ENCODE measurements at places on chromosomes 2 and 18. TPM values are rescaled to one million over a fixed set of nuclear protein-coding genes. Genes with fewer than 3 reads are reported as not detected.

Gene PSMA8
- total RNA-seq = 0.73 TPM

DNA sequence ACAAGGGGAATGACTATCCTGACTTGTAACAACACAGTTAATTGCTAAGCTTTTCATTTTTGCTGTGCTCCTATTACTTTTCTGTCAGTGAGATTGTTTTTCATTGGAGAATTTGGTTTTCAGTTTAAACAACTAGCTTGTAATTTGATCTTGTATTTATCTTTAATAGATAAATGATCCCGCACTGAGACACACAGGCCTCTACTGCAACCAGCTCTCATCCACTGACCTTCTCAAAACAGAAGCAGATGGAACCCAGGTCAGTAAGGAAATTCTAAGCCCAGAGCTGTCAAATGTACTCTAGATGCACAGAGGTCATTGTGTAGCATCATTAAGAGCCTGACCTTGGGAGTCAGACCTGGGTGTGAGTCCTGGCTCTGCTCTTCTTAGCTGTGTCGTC lies 30.7 kb downstream of the PTRHD1 start:
- DNase-seq = no peak

DNA sequence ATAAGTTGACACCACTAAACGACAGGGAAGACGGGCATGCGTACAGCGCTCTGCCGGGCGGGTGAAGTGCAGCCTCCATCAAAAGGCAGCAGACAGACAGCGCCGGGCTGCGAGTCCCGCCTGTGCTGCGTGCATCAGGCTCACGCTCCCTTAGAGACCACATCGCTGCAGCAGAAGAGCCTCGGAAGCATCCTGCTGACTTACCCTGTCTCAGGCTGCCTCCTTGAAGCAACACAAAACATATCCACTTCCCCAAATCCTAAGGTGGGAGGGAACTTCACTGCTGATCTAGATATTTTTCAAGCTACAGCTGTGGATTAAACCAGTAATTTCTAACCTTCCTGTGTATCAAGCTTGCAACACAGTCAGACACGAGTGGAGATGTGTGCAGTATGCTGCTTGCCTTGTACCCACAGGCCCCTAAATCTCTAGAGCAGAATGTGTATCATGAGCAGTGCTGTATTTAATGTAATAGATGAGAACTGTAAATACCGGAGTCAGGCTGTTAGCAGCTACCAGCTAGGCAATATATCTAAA lies 6.4 kb downstream of the MYT1L start:
- no peak for DNase-seq

GRCh38 chr2:103435010-103435409 lies 673.2 kb downstream of the TMEM182 start:
- no peak for DNase-seq

GRCh38 chr2:38966678-38967077 lies 77.0 kb downstream of the ARHGEF33 start:
- DNase-seq = no peak

GRCh38 chr2:207901829-207902228 lies 123.5 kb downstream of the PLEKHM3 start:
- DNase-seq = no peak
